ENCODE measurements at places on chromosomes 16 and 17.

DNA sequence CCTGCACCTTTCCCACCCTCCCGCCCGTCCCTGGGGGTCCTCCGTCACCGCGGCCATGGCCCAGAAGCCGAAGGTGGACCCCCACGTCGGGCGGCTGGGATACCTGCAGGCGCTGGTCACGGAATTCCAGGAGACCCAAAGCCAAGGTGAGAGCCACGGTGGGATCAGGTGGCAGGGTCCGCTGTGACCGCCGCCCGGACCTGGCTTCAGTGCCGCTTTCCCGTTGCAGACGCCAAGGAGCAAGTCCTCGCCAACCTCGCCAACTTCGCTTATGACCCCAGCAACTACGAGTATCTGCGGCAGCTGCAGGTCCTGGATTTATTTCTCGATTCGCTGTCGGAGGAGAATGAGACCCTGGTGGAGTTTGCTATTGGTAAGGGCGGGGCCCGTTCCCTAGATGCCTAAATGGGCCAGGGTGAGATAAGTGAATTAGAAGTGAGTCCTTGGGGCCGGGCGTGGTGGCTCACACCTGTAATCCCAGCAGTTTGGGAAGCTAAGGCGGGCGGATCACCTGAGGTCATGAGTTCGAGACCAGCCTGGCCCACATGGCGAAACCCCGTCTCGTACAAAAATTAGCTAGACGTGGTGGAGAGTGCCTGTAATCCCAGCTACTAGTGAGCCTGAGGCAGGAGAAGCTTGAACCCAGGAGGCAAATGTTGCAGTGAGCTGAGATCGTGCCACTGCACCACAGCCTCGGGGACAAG lies 617 bp downstream of the ARMC7 start:
- peak; percentile 21 for DNase-seq

DNA sequence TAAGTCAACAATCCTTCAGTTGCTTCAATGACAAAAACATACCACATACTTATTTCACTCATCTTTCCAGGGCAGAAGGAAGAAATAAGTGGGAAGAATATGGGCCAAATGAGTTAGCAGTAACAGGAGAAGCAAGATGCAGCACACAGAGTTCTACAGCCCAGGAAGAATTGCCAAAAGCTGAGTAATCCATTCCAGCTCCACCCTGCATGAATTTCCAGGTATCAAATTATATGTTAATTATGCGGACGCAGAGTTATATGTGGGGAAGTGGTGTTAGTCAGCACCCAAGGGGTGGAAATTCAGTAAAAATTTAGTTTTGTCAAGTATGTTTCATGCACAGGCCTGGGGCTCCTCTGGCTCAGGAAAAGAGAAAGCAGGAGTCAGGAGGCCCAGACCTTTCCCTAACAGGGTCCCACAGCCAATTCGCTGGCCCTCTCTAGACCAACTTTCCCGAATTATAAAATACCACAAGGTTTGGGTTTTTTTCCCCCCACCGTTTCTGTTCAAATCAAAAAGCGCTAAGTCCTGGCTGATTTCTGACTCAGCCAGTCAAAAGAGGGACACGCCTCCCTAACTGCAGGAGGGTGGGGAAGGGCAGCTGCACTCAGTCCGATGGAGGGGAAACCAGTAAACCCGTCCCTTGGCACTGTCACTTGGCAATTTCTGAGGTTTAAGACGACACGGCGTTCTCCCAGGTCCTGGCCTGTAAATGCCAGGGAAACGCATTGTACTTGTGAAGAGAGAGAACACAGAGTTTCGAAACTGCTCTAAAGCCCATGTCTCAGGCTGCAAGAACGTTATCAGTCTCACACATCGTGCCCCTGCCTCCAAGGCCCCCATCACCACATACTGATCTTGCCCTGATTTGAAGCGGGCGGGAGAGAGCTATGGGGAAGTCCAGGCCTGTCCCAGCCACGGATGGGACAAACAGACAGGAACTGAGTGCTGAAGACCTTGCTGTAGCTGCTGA lies 58.1 kb downstream of the ZFHX3 start:
- no peak for DNase-seq

DNA sequence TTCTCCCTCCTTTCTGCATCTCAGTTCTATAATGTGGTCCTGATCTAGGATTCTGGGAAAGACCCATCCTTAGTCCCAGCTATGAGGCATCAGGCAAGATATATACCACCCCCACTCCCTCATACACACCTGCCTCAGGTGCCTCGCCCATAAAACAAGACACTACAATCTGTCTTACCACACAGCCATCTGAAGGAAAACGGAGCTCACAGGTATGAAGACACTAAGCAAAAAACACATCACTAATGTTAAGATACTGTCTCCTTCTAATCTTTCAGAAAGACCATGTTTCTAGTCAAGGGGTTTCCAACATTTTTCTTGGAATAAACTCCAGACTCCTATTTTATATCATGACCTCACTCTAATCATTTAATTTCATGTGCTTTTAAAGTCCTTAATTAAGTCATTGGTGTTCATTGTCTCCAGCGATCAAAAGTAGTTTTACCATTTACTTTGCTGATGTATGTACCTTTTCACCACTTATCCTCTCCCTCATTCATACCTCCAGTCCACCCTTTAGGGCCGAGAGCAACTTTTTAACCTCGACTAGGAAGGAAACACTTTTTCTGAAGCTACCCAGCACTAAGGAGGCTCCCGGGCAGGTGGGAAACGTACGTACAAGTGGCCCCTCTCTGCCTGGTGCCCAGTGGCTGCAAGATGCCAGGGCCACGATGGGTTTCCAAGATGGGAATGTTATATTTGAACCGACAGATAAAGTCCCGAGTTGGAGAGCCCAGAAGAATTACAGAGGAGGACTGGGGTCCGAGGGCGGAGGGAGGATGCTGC lies 979 bp downstream of the MAP3K14 start:
- DNase-seq, result peak; percentile 44

GRCh38 chr17:56141046-56141839 lies 12.0 kb upstream of the ANKFN1 start:
- DNase-seq, result no peak

DNA sequence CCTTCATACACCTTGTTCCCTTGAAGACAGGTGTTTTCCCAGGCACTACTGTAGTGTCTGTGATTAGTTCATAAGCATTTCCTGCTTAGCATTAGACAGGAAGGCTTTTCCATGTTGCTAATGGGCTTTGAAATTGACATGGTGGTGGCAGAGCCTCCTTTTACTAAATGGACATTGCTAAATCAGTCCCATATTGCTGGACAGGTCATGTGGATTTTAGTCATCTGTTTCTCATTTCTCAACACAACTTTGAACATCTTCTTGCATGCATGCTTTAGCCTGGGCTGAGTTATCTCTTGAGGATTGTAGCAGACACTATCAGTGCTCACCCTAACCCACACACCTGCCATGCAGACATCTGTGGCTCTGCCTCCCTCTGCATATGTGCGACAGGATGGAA lies 13.7 kb upstream of the BCO1 start:
- no peak for DNase-seq

DNA sequence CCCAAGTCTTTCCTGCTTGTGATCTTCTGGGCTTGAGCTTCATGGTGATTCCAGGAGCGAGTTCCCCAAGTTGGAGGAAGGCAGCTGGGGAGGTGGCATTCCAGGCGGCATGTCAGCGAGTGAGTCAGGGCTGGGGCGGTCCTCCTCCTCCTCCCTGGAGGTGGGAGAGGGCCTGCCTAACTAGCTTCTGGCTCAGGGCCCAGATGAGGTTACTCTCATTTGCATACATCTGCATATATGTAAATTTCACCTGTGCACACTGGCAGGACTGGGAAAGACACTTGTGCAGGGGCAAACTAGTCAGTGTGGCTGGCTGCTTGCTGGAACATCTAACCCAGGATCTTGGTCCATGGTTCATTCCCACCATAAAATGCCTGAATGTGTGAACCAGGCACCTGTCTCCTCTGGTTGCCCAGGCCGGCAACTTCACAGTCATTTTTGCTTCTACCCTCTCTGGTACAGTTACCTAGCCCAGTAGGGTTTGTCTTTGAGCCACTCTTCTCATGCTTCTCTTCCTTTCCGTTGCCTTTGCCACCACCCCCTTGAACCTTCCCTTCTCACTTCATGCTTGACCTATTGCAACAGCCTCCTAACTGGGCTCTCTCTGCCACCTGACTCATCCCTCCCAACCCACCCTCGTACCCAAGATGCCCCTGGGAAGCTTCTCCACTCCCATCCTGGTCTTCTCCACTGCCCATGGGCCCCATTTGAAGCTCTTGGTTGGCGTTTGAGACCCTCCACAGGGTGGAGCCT lies 9.6 kb upstream of the DLX4 start:
- DNase-seq, result no peak

DNA sequence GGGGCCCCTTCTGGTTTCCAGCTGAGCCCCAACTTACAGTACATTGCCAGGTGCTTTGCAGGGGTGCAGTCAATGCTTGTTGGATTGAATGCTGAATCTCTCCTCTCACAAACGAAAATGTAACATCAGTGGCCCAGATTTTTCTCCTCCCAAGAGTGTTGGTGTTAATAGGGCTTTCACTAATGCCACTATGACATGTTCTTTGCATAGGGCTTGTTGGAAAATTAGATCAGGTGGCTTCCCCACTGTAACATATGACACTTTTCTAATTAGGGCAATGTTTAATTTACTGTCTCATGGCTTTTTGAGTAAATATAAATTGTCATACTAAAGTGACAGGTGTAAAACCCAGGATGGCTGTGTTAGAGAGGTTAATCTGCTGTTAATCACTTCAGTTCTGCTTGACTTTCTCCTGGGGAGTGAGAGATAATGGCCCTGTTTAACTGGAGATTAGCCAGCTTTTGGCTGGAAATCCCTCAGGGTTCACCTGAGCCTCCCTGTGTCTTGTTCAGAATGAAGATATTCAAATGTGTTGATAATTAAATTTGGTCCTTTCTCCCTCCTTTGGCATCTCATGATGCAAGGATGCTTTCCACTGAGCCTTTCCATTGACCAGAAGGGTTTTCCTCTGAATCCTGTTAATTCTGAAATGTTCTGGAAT lies 502.3 kb downstream of the RBFOX1 start:
- no peak for DNase-seq

GRCh38 chr16:17318238-17318637 lies 152.5 kb downstream of the XYLT1 start:
- DNase-seq, result no peak

Measured in CD4-positive, alpha-beta T cell treated with Interleukin-17A for 1 hour (primary cell).